ENCODE measurements at places on chromosomes 7 and 10. TPM values are rescaled to one million over a fixed set of nuclear protein-coding genes. Genes with fewer than 3 reads are reported as not detected.

Gene OR2A14
- total RNA-seq, result not detected

Gene MMP21
- 0.71 TPM for total RNA-seq

Gene GATA3
- 23.5 TPM for total RNA-seq

Gene WNT8B
- not detected for total RNA-seq

Gene GHRHR
- total RNA-seq, result not detected

Gene CCDC7
- 90.9 TPM for total RNA-seq

Gene INA
- total RNA-seq, result not detected

Gene PDAP1
- total RNA-seq, result 70.2 TPM

Gene ITPRID1
- total RNA-seq, result not detected

Gene LRRTM3
- not detected for total RNA-seq

Gene OR9A2
- total RNA-seq, result 0.38 TPM

Gene ZNF488
- total RNA-seq, result not detected

Gene INSYN2A
- not detected for total RNA-seq

Gene PTPN20
- 2.7 TPM for total RNA-seq

Gene IL2RA
- total RNA-seq, result 1.0 TPM

Gene TPST1
- 7.8 TPM for total RNA-seq

Gene HTR5A
- total RNA-seq, result not detected

Gene FEZF1
- not detected for total RNA-seq

Gene PIK3CG
- total RNA-seq, result 34.4 TPM

Gene OR13A1
- total RNA-seq, result not detected

Gene EEPD1
- total RNA-seq, result 1.2 TPM
